GM12892 (cell line): ENCODE measurements at places on chromosomes 5 and 9.

GRCh38 chr5:10896016-10896415 is 135.0 kb upstream of the DAP start:
- no peak for DNase-seq

GRCh38 chr5:175166026-175166425 is 278.0 kb downstream of the DRD1 start:
- DNase-seq: no peak

- no peak for DNase-seq
Measured at GRCh38 chr5:81783401-81783800, 32.5 kb upstream of the SSBP2 start.

GRCh38 chr5:78806544-78806943 is 158.0 kb upstream of the LHFPL2 start:
- no peak for DNase-seq

DNA sequence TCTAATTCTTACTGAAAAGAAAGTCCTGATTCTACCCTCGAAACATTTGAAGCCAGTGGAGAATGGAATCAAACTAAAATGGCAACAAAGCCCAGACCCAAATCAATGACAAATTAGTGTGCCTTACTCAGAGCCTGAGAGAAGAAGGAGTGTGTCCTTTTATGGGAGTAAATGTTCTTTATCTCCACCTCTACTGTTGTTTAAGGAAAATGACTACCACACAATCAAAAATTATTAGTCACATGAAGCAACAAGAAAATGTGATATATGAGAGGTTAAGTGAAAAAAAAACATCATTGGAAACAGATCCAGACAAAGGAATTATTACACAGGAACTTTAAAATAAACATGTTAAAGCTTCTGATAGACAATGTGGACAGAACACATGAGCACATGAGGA is 49.7 kb upstream of the FOXB2 start:
- DNase-seq: no peak

- DNase-seq: peak; percentile 32
Measured at GRCh38 chr9:125189011-125189360, 617 bp downstream of the PPP6C start.

DNA sequence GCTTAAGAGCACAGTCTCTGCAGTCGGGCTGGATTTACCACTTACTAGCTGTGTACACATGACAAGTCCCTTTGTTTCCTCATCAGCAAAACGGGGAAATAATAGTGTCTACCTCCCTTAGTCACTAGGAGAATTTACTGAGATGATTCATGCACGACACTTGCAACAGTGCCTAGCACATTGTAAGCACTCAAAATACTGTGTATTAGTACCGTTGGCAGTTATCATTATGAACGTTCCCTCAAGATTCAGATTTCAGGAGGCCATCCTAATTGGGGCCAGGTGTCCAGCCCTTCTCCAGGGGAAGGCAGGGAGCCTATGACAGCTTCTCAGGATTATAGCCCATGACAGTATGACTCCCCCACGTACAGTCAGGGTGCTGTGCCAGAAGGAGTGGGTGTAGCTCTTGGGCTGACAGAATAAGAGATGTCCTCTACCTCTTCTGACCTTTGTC is 164.3 kb downstream of the DOCK2 start:
- no peak for DNase-seq

DNA sequence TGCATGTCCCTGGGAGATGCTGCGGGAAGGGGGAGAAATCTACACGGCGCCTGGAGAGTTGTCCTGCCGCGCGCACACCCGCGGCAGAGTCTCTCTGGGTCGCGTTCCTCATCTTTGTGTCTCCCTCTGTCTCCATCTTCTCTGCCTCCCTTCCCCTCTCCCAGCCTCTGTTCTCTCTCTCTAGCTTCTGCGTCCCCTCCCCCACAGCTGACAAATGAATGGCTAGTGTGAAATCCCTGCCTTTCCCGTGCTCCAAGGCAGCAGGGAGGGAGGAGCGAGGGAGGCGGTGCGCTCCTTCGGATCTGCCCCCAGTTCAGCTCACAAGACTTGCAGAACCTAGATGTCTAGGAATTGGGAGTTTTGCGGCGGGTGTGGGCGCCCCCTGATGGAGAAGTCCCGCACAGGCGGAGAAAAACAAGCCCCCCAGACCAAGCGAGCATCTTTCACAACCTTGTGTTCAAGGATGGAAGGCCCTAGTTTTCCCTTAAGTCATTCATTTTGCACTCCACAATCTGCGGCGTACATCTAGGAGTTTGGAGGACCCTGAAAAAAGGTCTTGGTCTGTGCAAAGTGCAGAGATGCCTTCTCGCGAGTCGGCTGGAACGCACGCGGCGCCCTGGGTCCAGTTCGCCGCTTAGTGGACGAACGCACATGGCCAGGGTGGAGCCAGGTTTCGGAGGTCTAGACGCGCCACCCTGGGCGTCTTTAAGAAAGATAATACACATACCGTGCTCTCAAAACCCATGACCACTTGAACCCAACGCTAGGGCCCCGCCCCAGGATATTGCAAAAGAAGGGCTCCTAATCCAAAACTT is 2.0 kb downstream of the VCAN start:
- peak; percentile 60 for DNase-seq

DNA sequence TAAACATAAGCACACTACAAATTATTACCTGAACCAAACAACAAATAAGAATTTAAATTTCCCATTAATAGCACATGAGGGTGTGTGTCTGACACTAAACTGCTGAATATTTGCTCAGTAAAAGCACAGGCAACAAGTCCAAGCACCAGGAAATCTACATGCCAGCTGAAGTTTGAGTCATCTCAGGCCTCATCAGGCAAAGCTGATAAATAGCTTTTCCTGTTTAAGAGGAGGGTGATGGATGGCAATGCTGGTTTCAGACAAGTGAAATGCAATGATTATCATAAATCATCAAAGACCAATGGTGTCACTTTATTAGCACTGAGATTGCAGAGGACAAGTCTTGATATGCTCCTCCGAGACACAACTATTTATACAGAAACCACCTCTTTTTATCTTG is 1668.0 kb upstream of the C9orf72 start:
- no peak for DNase-seq

DNA sequence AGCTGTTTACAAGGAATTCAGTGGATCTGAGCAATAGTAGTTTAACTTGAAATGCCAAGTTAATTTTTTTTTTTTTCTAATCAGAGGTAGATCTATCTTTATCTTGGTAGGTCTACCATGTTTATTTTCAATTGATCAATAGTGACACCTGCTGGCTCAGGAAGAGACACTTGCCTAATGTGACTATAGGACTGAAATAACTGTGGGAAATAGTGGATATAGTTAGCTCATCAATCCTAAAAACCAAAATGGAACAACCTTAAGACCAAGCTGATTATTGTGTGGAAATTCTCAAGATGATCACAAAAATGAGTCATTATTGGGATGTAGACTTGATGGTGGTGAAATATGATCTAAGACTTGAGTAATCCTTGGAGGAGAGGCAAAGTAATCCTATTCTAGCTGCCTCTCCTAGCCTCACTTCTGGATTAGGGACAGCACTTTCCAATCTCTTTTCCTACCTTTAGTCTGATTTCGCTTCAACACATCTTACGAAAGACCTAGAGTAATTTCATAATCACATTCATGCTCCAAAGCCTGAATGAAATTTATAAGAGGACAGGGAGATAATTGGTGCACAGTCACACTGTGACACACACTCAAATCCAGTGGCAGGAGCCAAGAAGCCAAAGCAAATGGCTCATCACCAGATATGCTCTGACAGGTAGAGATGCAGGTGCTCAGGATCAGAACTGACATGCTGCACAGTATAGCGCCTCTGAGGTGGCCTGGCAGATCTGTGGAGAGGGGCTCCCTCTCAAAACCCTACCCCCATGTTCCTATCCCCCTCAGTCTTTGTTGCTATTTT is 156.3 kb downstream of the HMHB1 start:
- no peak for DNase-seq

DNA sequence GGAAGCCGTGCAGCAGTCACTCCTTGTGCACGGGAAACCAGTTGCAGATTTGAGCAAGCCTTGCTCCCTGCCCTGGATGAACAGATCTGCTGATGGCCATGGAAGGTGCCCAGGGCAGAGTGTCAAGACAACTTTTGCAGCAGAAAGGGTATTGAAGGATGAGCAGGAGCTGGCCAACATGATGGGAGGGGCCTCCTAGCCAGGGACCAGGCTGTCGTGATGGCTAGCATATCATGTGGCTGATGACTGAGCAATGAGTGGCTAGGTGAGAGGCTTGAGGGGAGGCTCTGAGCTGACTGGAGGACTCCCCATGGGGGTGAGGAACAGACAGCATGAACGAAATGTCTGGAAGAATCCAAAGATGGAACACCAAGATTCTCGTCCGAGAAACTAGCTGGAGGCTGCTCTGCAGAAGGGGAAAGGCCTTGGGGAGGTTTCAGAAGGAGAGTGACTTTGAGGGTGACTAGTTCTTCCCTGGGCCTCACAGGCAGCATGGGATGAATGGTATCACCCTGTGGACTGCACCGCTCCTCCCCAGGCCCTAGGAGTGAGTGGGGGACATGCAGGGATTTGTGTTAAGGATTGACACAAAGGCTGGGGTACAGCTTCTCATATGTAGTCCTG is 18.5 kb downstream of the PPARGC1B start:
- DNase-seq: no peak

DNA sequence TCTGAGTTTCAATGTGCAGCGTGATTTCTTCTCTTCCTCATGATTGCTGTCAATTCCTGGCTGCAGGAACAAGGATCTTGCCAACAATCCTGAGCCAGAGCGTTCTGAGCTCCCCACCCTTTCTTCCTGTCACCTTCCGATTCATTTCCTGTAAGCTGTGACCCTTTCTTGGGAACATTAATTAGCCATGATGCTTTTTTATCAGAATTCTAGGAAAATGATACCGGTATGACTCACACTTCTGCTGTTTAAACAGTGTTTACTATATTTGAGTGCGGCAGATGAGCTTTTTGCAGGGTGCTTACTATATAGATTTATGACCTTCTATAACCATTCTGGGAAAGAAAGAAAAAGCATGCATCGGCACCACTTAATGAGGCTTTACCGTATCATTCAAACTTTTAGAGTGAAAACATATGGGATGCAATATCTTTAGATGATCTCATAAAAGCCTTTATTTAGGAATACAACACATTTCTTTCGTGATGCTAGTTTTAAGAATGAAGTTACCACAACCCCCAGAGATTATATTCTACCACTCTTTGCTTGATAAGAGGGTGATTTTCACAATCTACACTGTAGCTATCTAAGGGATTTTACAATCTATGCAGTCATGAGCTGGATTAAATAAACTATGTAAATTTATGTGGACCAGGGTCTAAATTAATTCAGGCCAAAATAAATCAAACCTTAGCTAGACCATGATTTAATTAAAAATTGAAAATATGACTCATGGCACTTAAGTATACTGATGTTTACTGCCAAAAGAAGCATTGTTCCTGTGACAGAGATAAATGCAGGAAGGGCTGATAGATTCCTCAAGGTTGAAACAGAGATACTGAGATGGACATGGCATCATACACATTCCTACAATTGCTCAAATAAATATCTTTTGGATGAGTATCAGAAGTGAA is 38.0 kb upstream of the OSMR start:
- DNase-seq: no peak

DNA sequence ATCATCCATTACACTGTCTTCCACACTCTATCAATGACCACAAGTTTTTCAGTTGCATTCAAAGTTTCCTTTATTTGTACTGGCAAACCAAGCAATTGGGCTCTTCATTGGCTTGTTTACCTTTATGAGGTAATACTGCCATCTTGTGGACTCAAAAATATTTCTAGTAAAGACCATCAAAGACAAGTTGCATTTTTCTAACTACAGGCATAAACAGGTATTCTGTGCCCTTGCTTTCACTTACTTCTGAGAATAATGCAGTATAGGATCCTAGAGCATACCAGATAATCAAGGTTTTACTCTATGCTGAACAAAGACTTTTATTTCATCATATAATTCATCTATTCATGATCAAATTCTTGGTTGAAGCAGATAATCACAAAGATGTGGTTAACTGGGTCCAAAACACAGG is 173.7 kb upstream of the POU5F2 start:
- DNase-seq: no peak

DNA sequence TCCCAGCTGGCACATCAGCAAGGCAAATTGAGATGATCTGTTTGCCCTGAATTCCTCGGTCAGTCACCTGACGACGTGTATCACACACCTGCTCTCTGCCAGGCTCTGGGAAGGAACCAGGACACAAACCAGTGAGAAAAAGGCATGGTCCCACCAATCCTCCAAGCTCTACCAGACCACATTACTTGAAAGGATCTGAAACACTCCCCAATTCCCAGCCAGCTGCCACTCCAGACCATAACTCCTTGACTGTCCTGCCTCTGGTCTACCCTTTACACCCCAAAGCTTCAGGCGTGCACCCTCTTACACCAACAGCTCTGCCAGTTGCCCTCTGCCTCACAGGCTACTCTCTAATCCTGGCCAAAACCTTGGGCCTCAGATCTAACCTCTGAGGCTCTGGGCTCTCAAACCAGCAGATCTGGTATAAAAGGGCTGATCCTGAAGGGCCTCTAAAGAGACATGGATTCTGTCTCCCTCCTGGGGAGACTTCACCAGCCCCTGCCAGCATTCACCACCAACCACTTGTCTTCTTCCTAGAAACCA is 6.8 kb downstream of the MGAT1 start:
- DNase-seq: no peak

DNA sequence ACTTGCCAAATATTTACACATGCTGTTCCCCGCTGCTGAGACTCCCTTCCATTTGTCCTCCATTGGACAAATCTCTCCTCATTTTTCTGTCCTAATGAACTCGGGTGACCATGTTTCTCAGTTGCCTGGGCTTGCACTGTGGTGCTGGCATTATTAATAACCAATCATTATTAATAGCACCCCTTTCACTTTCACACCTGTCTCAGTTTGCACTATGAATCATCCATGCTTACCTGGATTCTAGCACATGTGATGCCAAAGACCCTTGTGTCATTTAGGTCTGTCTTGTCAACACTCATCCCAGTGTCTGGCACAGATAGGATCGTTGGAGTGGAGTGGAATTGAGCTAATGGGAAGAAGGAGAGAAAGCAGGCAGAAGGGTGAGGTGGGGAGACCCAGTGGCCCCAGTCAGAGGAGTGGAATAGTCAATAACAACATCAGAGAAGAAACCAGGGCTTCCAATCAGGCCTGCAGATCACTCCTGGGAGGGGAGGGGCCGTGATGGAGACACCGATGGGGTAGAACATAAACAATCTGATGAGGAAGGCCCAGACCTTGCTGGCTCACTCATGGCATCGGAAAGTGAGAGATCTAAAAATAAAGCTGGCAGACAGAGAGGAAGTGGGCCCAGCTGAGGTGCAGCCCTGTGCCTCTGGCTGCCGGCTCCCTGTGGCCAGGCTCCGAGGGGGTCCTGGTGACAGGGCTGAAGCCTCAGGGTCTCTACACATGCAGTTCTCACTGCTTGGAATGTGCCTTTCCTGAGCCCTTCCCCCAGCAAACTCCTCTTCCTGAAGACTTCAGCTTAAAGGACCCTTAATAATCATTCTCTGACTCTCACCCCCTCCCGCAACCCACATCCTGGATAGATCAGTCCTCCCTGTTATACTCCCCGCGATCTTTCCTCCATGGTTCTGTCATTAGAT is 33.5 kb upstream of the CRB2 start:
- DNase-seq: no peak

- no peak for DNase-seq
Measured at GRCh38 chr5:124743602-124744169, 2.8 kb downstream of the ZNF608 start.
